ENCODE measurements at places on chromosomes 6 and 20. TPM values are rescaled to one million over a fixed set of nuclear protein-coding genes. Genes with fewer than 3 reads are reported as not detected.

DNA sequence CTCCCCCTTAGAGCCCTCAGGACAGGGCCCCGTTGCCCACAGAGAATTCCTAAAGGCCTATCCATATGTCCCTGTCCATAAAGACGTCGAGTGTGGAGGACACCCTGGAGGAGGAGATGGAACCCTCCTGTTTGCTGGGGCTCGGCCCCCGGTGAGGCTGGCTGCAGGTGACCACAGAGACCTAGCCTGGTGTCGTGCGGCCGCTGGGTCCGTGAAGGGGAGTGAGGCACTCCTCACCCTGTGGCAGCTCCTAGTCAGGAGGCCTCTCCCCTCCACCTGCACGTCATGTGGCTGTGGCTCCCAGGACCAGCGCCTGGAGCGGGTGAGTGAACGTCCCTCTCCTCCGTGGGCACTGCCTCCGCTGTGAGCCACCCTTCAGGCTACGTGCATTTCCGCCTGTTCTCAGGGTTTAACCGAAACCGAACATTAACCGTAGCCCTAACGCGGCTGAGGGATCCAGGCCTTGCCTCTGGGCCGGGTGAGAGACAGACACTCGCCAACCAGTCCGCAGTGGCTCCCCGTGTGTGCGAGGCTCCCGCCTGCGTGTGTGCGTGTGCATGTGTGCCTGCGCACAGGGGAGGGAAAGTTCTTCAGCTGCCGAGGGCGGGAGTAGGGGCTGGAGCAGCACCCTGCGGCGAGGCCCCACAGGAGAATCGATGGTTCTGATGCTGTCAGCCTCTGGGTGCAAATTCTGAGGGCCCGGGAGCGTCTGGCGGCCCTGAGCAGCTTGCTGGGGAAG, 5.9 kb upstream of the TCEA2 start:
- peaks cover 3% of the 10 kb centered on the region for H3K27me3 ChIP-seq
- no peak overlapping the region for H3K27ac ChIP-seq
- H3K36me3 ChIP-seq: no peaks in the 10 kb centered on the region
- peaks cover 9% of the 10 kb centered on the region for H3K4me1 ChIP-seq
- no peak overlapping the region for H3K4me3 ChIP-seq

ZSCAN23 gene
- total RNA-seq: 0.78 TPM

MEI4 gene
- total RNA-seq: not detected

DNA sequence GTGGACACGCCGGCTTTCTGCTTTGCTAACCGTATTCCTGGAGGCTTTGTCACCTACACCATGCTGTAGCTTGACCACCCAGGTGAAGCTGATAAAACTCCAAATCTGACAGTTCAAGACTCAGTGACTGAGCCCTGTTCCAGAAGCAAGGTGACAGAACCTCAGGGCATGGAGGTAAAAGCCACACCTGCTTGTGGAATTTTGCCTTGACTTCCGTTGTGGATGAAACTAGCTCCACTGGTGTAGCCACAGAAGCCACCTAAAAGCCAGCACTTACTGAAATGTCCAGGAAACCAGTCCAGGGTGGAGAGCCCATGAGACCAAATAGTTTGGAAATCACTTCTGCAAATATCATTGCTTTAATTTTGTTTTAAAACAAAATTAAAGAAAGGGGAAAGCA, 11.0 kb downstream of the CST8 start:
- H3K4me3 ChIP-seq: no peak overlapping the region
- H3K36me3 ChIP-seq: no peaks in the 10 kb centered on the region
- no peaks in the 10 kb centered on the region for H3K27me3 ChIP-seq

DNA sequence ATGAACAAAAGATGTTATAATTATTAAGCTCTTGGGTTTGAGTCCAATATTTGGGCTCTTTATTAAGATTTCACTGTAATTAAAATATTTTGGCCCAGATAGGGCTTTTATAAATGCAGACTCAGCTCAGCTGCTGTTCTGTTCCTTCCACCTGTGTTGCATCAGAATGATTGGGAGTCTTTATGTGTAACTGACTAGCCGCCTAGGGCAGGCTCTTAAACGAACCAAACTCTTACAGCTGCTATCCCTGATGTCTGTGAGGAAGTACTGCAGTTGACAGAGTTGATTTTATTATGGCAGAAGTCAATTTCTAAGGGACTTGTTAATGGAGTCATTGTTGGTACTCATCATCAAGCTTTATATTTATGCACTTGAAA, 144.7 kb downstream of the MYO6 start:
- H3K4me1 ChIP-seq: no peaks in the 10 kb centered on the region

DNA sequence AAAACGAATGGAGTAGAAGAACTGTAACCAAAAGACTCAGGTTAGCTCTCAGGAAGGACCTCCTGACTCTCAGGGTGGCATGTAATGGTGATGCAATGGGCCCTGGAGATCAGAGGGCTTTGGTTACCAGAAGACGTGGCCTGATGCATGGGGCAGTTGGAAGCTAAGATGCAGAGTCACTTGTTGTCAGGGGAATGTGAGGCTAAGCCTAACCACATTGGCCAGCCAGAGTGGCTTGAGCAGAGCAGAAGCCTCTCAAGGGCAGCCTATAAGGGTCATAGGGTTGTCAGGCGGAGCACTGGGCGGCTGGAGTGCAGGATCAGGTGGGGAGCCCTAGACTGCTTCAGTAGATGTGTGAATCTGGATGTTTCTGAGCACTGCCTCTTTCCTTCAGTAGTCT, 5.9 kb downstream of the CNBD2 start:
- H3K27ac ChIP-seq: no peak overlapping the region
- H3K36me3 ChIP-seq: no peaks in the 10 kb centered on the region
- DNase-seq: no peak
- no peak overlapping the region for H3K4me3 ChIP-seq
- no peaks in the 10 kb centered on the region for H3K27me3 ChIP-seq
- H3K4me1 ChIP-seq: no peaks in the 10 kb centered on the region

PAX1 gene
- total RNA-seq: not detected

- no peaks in the 10 kb centered on the region for H3K4me1 ChIP-seq
- H3K27me3 ChIP-seq: no peaks in the 10 kb centered on the region
- no peak for DNase-seq
- no peak overlapping the region for H3K27ac ChIP-seq
These were observed 29.4 kb downstream of the PHIP start for GRCh38 chr6:79048611-79049010.

PNRC1 gene
- 460 TPM for total RNA-seq

DNA sequence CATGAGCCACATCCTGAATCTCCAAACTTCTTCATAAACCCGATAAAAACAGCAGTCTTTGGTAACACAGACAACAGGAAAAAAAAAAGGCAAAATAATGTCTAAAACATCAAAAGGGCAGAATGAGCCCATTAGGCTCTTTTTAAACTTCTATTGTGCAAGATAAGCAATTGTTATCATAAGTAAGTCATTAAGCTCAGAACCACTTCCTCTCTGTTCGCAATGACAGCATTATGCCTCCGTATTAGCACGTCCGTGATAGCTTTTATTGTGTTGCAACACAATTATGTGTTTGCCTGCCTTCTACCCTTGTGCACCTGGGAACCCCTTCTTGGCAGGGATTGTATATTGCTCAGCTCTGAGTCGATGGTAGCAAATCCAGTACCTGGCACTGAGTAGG, 147.1 kb downstream of the LRFN2 start:
- DNase-seq: no peak
- H3K4me3 ChIP-seq: no peak overlapping the region
- H3K27ac ChIP-seq: no peak overlapping the region
- H3K36me3 ChIP-seq: no peaks in the 10 kb centered on the region

DNA sequence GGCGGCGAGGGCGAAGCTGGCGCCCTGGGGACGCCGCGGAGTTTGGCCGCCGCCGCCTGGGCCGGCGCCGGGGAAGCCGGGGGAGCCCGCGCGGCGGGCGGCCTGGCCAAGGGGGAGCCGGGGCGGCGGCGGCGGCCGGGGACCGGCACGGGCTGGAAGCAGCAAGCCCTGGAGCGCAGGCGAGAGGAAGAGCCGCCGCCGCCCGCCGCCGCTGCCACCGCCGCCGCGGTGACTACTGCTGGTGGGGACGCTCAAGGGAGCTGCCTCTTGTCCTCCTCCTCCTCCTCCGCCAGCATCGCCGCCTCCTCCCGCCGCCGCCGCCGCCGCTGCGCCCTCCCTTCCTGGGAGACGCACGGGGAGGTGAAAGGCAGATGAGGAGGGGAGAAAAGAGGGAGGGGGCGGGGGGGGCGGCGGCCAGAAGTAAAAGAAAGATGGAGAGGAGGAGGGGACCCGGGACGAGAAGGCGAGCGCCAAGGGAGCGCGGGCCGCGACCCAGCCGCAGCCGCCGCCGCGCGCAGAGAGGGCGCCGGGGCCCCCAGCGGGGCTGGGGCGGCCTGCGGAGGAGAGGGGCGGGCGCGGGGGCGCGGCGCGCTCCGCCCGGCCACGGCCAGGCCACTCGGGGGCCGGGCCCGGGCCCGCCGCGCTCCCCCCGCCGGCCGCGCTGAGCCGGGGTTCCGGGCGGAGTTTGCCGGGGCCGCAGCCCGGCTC, 846 bp downstream of the PDE10A start:
- DNase-seq: no peak
- no peaks in the 10 kb centered on the region for H3K36me3 ChIP-seq
- no peaks in the 10 kb centered on the region for H3K4me1 ChIP-seq

GRCh38 chr20:46154305-46154704, 36.2 kb downstream of the CD40 start:
- no peak for DNase-seq
- H3K4me3 ChIP-seq: no peak overlapping the region
- H3K27ac ChIP-seq: no peak overlapping the region

DNA sequence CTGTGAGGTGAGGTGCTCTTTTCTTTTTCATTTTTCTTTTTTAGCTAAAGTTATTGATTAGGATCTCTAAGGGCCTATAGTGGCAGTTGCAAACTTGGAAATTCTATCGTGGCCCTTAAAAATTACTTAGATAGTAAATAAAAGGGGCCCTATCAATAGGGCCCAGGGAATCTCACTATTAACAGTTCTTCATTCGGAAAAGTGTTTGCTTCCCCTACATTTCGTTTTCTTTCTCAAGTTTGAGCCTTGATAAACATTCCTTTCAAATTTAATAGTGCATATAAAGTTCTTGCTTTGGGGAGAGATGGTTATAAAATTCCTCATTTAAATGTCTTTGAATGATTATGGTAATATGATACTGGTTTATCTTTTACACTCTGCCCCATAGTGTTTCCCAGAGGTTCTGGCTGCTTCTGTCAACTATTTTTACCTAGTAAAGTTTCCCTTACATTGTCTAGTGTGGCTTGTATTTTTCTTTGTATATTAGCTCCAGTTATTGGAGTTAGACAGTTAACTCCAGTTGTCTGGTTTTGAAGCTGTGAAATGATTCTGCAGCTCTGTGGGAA, 70.4 kb upstream of the GLP1R start:
- no peaks in the 10 kb centered on the region for H3K27me3 ChIP-seq
- H3K4me1 ChIP-seq: no peaks in the 10 kb centered on the region
- H3K36me3 ChIP-seq: no peaks in the 10 kb centered on the region
- no peak for DNase-seq

PGC gene
- not detected for total RNA-seq

GRCh38 chr6:93784794-93785693, 365.7 kb upstream of the EPHA7 start:
- H3K27me3 ChIP-seq: no peaks in the 10 kb centered on the region
- no peak overlapping the region for H3K27ac ChIP-seq
- H3K4me1 ChIP-seq: no peaks in the 10 kb centered on the region
- H3K36me3 ChIP-seq: no peaks in the 10 kb centered on the region
- no peak overlapping the region for H3K4me3 ChIP-seq
- DNase-seq: no peak

DNA sequence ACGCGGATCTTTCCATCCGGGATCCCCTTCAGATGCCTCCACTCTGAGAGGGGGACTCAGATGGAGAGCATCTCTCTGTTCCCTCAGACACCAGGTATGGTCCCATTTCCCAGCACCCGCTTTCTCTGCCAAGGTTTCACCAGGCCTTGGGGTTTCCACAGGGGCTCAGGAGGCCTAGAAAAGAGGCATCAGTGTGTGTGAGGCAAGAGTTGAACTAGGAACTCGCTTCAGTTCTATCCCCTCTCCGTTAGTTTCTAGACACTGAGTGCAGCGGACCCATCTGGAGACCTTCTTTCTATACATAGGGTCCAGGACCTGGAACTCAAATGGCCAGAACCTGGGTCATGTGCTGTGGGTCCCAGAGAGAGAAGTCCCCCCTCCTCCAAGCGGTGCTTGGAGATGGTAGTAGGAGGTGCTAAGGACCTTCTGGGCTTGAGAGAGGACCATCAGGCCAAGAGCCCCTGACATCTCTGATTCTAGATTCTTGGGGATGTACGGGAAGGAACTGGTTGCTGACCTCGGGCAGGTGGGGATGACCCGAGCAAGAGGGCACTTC, 2.1 kb downstream of the SLC12A5 start:
- peaks cover 95% of the 10 kb centered on the region for H3K27me3 ChIP-seq
- no peak for DNase-seq
- no peaks in the 10 kb centered on the region for H3K36me3 ChIP-seq
- no peaks in the 10 kb centered on the region for H3K4me1 ChIP-seq
- H3K4me3 ChIP-seq: no peak overlapping the region
- no peak overlapping the region for H3K27ac ChIP-seq

- H3K4me3 ChIP-seq: no peak overlapping the region
- DNase-seq: no peak
- H3K27me3 ChIP-seq: no peaks in the 10 kb centered on the region
- H3K4me1 ChIP-seq: no peaks in the 10 kb centered on the region
- H3K27ac ChIP-seq: no peak overlapping the region
- H3K36me3 ChIP-seq: no peaks in the 10 kb centered on the region
These were observed 34.2 kb downstream of the NHSL1 start for GRCh38 chr6:138465007-138465645.

DNA sequence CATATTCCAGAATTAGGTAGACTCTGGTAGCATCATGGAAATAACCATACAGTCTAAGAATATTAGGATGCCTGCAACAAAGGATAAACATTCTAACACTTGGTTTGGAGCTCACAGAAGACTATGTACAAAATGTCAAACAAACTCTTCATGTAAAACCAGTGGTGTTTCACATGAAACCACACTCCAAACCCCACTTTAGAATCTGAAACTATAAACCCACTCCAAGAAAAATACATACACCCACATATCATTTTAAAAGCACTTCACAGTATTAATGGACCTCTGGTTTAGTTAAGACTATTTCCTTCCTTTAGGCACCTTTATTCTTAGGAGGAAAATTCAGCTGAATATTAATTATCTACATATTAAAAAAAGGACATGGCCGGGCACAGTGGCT, 10.5 kb downstream of the AURKA start:
- H3K27ac ChIP-seq: no peak overlapping the region
- no peaks in the 10 kb centered on the region for H3K27me3 ChIP-seq
- H3K4me3 ChIP-seq: no peak overlapping the region
- peaks cover 2% of the 10 kb centered on the region for H3K36me3 ChIP-seq

DNA sequence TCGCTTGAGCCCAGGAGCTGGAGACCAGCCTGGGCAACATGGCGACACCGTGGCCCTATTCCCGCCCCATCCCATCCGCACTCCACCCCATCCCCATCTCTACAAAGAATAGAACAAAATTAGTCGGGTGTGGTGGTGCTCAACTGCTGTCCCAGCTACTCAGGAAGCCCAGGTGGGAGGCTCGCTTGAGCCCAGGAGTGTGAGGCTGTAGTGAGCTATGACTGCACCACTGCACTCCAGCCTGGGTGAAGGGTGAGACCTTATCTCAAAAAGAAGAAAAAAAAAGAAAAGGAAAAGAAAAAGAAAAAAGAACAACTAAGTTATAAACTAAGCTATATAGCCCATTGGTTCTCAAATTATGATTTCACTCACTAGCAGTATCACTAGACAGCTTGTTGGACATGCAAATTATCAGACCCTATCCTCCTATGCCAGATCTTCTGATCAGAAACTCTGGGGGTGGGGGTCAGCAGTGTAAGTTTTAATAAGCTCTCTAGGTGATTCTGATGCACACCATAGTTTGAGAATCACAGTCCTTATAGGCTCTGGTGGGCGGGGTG, 491 bp upstream of the ITCH start:
- no peak overlapping the region for H3K4me3 ChIP-seq
- no peak for DNase-seq
- no peak overlapping the region for H3K27ac ChIP-seq
- peaks cover 34% of the 10 kb centered on the region for H3K4me1 ChIP-seq

GRCh38 chr20:52031206-52031562, 160.4 kb downstream of the ZFP64 start:
- no peak overlapping the region for H3K27ac ChIP-seq
- no peaks in the 10 kb centered on the region for H3K4me1 ChIP-seq
- no peaks in the 10 kb centered on the region for H3K36me3 ChIP-seq

Data from B cell (primary cell).